ENCODE measurements at places on chromosomes 3 and 15.

- no peak for DNase-seq
These were observed 15.5 kb downstream of the TBC1D2B start for GRCh38 chr15:78061963-78062427.

DNA sequence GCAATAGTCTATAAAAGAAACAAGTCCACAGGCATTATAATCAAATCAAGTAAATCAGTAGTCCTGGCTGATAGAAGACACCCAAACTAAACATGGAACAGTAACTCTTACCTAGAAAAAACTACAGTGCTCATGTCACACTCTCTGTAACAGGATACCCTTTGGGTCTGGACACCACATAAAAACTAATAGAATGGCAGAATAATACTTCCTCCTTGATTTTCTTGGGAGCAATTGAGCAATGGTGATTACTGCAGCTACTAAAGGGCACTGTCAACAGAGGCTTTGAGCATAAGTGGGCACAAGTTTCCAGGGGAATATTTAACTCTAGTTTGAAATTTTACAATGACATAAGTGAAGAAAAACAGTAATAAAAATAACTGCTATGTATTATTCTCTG, 59.5 kb downstream of the GLB1 start:
- DNase-seq = no peak

GRCh38 chr3:69967156-69967555, 32.4 kb upstream of the SAMMSON start:
- no peak for DNase-seq

DNA sequence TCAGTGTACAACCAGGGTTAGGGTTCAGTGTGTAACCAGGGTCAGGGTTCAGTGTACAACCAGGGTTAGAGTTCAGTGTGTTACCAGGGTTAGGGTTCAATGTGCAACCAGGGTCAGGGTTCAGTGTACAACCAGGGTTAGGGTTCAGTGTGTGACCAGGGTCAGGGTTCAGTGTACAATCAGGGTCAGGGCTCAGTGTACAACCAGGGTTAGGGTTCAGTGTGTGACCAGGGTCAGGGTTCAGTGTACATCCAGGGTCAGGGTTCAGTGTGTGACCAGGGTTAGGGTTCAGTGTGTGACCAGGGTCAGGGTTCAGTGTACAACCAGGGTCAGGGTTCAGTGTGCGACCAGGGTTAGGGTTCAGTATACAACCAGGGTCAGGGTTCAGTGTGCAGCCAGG, 33.3 kb downstream of the CYP11A1 start:
- no peak for DNase-seq

- DNase-seq = no peak
These were observed 839.8 kb upstream of the ALCAM start for GRCh38 chr3:104526901-104527401.

- DNase-seq = no peak
These were observed 15.3 kb upstream of the EPHB3 start for GRCh38 chr3:184546252-184546651.

GRCh38 chr15:29570948-29571791, 251.1 kb downstream of the TJP1 start:
- peak; percentile 75 for DNase-seq

GRCh38 chr3:194852345-194852744, 166.7 kb downstream of the FAM43A start:
- DNase-seq = no peak

- no peak for DNase-seq
These were observed 15.5 kb downstream of the ATG3 start for GRCh38 chr3:112546216-112546759.

- no peak for DNase-seq
These were observed 525.5 kb downstream of the ZIC1 start for GRCh38 chr3:147934451-147935180.

DNA sequence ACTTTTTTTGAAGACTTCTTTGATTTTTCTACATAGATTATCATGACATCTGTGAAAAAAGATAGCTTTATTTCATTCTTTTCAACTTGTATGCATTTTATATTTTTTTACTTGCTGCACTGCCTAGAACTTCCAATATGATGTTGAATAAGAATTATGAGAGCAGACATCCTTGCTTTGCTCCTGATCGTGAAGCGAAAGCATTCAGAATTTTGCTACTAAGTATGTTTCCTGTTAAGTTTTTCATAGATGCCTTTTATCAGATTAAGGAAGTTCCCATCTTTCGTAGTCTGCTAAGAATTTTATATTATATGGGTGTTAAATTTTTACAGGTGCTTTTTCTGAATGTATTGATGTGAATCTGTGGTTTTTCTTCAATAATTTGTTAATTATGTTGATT, 163.4 kb upstream of the GADL1 start:
- no peak for DNase-seq

DNA sequence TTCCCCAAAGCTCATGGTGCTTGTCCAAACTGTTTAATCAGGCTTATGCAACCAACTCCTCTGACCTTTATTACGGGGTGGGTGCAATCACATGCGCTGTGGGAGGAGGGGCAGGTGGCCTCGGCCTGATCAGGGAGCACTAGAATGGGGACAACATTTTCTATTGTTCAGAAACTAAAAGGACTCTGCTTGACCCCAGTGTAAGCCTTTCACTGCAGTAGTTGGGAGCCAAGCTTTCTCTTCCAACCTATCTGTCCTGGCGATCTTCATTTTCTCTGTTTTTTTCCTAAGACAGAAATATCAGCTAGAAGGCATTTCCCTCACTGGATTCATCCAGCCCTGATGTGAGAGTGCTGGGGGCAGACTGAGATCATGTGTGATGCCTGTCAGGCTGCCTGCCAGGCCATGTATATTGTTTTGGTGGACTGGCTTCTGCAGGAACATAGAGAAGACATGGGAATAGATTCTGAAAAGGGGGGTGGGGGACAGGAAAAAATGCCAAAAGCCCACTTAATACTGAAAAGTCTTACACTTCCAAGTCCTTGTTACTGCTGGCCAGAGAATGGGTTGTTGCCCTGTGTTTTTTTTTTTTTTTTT, 627.0 kb upstream of the TBL1XR1 start:
- DNase-seq = no peak

DNA sequence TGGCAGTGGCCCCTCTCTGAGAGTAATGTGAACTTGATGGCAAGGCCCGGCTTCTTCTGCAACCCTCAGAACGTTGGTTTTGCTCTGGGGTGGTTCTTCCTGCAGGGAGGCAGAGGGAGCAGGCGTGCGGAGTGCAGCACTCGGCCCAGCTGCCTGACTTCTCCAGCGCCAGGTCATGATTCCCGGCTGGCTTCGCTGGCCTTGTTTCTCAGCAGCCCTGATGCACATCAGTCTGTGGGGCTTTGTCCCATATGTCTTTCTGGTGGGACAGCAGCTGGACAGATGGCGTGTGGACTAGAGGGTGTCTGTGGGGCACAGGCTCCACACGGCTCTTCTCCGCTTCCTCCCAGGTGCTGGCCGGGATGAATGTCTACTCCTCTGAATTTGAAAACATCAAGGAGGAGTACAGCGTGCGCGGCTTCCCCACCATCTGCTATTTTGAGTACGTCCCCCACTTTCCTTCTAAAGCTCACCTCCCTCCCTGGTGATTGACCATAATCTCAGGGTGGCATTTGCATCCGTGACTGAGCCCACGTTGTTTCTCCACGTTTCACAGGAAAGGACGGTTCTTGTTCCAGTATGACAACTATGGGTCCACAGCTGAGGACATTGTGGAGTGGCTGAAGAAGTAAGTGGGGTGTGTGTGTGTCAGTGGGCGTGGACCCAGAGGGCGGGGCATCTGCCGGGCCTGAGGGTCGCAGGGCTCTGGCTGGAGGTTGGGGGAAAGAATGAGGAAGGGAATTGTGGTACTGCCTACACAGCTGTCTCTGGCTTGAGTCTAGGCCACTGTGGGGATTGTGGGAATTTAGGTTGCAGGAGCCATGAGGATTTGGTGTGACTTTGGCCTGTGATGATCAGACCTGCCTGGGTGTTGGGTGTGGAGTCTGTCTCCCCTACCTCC, 57.1 kb downstream of the PDIA5 start:
- no peak for DNase-seq

GRCh38 chr3:195763076-195763830, 42.5 kb downstream of the MUC20 start:
- no peak for DNase-seq

- DNase-seq = peak; percentile 79
These were observed 28.0 kb upstream of the LACTB start for GRCh38 chr15:63093486-63094205.

DNA sequence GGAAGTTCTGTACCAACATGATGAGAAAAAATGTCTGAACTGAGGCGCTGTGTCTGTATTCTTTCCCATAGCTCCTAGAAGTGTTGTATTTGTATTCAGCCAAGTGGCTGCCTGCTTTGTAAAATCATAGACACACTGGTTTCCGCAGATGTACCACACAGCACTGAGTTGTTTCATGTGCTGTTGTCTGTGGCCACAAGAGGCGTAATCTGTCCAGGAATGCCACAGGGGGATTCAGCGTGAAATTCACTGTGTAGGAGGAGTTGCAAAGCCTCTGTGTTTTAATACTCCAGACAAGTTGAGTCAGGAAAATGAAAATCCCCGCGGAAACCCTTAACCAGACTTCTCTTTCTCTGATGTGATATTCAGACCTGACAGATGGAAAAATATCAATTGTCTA, 462.2 kb downstream of the NSUN3 start:
- peak; percentile 15 for DNase-seq

- DNase-seq = no peak
These were observed 42.1 kb upstream of the FOXP1 start for GRCh38 chr3:71625676-71626075.

DNA sequence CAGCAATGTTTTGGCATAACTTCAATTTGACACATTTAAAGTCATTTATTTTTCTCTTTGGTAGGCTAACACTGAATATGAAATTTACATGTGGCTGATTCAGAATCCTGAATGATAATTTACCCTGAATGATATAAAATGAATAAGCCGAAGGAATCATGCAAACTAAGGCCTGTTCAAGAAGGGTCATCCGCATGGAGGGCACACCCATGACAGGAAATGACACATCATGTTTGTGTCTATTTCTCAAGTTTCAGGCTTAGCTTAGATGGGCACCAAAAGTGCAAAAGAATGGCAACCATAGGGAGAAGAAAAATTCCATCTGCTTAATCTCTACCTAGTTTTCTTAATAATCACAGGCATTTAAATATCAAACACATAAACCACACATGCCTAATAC, 141.5 kb downstream of the DUT start:
- no peak for DNase-seq

DNA sequence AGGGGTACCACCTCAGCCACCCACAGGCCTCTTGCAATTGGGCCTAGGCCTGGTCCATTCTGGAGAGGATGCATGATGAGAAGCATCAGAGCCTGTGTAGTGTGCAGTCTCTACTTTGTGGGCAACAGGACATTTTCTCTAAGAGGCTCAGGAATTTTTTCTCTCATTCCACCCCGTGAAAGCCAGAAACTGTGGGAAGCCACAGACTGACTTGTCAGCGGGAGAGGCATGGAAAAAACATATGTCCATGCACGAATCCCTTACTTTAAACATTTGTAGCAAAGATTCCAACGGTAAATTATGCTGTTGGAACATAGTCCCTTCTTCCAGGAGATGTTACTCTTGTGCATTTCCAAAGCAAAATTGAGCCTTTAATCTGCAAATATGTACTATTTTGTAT, 196.5 kb downstream of the KLHL25 start:
- no peak for DNase-seq

DNA sequence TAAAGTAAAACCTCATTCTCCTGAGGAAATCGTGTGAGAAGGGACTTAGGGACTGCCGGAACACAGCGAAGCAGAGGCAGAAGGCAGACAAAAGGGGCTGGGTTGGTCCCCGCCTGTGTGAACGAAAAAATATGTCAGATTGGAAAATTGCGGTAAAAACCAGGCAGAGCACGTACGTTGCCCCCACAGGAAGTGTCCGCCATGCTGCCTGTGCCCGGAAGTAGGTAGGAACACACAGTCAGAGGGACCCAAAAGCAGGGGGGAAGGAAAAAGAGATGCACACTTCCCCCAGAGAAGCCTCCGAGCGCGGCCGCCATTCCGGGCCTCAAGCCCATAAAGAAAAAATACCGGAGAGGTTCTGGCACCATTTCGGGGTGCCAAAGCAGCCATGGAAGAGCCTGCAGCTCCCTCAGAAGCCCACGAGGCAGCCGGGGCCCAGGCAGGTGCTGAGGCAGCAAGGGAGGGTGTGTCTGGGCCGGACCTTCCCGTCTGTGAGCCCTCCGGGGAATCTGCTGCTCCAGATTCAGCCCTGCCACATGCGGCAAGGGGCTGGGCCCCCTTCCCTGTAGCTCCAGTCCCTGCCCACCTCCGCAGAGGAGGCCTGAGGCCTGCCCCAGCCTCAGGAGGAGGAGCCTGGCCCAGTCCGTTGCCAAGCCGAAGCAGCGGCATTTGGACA, at the start of gene MKRN3:
Gene MKRN3 (plus strand): TSS at position 280 of the 676 bp plus-strand sequence. CDS start 109 bp downstream, at position 389.
- DNase-seq = no peak

- no peak for DNase-seq
These were observed 91.5 kb downstream of the ATG7 start for GRCh38 chr3:11363715-11364114.

DNA sequence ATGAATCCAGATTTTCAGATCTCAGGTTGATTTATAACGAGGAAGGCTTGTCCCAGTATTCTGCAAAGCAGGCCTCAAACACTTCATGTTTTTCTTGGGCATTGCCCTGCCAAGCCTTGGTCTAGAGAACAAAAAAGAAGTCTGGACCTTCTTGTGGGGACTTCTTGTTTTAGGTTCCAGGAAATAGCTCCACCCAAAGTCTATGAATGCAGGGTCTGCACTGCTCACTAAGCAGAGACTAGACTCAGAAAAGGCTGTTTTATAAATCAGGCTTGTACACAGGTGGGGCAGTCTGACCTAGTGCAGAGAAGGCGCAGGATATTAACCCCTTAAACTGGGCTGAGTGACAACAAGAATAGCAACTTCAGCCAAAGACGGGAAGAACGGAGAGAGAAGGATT, 44.3 kb downstream of the GLB1 start:
- DNase-seq = no peak

DNA sequence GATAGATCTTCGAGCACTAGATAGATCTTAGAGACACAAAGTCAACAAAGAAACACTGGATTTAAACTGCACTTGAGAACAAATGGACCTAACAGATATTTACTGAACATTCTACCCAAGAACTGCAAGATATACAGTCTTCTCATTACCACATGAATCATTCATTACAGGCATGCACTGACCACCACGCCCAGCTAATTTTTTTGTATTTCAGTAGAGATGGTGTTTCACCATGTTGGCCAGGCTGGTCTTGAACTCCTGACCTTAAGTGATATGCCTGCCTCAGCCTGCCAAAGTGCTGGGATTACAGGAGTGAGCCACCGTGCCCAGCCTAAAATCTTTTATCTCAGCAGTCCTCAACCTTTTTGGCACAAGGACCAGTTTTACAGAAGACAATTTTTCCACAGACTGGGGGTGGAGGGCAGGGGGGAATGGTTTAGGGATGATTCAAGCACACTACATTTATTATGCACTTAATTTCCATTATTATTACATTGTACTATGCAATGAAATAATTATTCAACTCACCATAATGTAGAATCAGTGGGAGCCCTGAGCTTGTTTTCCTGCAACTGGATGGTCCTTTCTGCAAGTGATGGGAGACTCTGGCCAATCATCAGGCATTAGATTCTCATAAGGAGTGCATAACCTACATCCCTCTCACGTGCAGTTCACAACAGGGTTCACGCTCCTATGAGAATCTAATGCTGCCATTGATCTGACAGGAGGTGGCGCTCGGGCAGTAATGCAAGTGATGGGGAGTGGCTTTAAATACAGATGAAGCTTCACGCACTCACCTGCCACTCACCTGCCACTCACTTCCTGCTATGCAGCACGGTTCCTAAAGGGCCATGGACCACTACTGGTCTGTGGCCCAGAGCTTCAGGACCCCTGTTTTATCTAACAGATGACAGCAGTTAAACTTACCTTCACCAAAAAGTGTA, 21.7 kb downstream of the CSNK1G1 start:
- no peak for DNase-seq

- DNase-seq = no peak
These were observed 17.6 kb downstream of the CHDH start for GRCh38 chr3:53828581-53828980.

Measured in nephron progenitor cell (in vitro differentiated cells).